ENCODE measurements at places on chromosomes 5 and 9.

DNA sequence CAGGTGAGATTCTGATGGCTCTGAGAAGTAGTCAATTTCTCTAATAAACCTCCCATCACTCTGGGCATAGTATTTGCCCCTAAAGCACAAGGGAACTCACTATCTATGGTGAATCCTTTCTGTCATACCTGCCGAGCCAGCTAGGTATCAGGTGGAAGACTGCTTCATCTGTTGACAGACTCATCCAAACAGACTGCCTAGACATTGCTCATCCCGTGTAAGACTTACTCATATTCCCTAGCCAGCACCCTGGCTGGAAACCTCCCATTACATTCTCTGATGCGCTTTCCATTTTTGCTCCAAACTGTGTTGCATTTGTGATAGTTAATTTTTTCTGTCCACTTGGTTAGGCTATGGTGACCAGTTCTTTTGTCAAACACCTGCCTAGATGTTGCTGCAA, 595.9 kb downstream of the DNAH5 start:
- DNase-seq = no peak

- DNase-seq = no peak
Observed at GRCh38 chr5:115920171-115920725, 42.0 kb upstream of the LVRN start.

DNA sequence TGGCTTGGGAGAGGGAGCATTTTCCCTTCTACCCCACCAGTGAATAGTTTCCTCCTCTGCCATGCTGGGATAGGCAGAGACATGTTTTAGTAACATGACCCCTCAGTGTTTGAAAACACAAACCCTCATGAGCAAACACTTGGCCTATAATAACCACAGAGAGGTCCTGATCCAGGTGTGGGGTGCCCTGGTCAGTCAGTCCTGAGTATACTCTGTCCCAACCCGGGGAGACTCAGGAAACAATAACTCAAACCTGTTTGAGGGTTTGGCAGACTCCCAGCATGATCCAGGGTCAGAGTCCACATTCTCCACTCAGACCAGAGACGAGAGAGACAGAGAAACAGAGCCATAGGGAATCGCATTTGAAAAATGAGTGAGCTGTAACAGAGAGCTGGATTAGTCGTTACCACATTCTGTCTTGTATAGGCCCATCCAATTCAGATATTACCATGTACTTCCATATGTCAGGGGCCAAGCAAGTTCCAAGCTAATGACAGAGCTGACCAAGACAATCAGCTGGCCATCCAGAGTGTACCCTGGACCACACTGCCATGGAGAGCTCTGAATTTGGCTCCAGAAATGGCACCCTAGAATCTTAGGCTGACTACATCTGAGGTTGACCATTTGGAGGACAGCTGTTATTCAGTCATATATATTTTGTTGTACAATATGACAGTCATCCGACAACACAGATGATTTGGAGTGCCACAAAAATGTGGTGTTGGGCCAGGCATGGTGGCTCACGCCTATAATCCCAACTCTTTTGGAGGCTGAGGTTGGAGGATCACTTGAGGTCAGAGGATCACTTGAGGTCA, 4.2 kb upstream of the CA9 start:
- no peak for DNase-seq

- DNase-seq = no peak
Observed at GRCh38 chr9:35357116-35357515, 132.8 kb upstream of the RUSC2 start.

DNA sequence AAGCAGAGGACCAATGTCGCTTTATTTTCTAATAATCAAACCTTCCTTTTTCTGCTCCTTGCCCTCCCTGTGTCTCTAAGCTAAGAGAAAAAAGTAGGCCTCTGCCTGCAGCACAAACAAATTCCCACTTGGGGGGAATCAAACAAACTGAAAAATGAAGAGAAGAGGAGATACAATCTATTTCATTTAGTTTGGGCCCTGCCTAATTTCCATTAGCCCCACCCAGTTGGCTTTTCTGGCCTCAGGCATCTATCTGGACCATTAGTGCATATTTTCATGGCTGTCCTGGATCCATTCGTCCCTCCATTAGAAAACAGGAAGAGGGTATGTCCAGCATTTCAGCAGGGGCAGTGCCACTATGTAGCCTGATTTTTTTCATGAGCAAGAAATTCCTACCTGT, 72.9 kb downstream of the EBF1 start:
- DNase-seq = no peak

DNA sequence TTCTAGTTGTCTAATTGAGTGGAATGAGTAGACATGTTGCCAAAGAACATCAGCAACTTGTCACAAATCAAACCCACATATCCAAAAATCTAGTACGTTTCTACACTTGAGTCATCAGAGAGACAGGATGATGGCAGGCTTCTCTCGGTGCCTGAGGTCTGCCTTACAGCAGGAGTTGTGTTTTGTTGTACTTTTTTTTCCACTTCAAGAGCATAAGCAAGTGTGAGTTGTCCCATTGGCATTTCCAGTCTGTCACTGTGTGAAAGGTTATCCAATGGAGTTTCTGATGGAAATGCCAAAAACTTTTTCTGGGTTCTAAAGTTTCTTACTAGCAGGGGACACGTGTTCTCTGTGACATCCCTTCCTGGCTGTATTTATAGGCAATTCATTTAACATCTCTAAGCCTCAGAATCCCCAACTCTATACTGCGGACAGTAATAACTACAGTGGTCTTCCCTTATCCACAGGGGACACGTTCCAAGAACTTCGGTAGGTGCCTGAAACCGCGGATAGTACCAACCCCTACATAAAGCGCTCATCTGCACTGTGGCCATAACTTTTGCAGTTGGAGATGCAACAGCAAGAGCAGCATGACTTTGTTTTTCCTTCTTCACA, 246.5 kb downstream of the SYK start:
- DNase-seq = no peak

GRCh38 chr5:59655693-59656309, 237.7 kb downstream of the PDE4D start:
- DNase-seq = no peak

GRCh38 chr9:75229605-75230332, 141.5 kb downstream of the OSTF1 start:
- DNase-seq = no peak

DNA sequence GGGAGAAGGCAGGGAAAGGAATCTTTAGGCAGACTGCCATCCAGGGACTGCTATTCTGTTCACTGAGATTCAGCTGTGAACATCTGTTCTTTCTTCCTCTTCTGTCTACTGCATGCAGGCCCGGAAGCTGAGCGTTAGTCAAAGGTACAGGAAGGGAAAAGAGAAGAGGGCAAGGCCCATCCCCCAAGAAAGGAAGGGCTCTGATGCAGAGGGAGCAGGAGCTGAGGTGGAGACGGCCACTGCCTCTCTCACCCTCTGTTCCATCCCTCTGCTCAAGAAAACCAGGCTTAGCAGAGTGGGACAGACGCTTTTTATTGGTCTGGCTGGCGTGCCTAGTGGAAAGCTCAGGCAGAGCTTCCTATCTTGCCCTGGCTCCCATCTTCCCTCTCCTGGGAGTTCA, 57.6 kb downstream of the PFDN1 start:
- DNase-seq = no peak

GRCh38 chr5:62920856-62921255, 342.2 kb downstream of the LRRC70 start:
- no peak for DNase-seq

All from stimulated activated CD4-positive, alpha-beta T cell treated with anti-CD3 and anti-CD28 coated beads, Interleukin-1b, Interleukin-23, amount 100 ng/mL, for 1 hour (primary cell).